CD4-positive, alpha-beta T cell treated with Interleukin-15 for 4 hours (primary cell): ENCODE measurements at places on chromosomes 4 and X.

GRCh38 chrX:72117636-72118210, 14.0 kb downstream of the RTL5 start:
- DNase-seq, result no peak

- DNase-seq, result no peak
These were observed 226.9 kb upstream of the MID1 start for GRCh38 chrX:10847333-10847732.

DNA sequence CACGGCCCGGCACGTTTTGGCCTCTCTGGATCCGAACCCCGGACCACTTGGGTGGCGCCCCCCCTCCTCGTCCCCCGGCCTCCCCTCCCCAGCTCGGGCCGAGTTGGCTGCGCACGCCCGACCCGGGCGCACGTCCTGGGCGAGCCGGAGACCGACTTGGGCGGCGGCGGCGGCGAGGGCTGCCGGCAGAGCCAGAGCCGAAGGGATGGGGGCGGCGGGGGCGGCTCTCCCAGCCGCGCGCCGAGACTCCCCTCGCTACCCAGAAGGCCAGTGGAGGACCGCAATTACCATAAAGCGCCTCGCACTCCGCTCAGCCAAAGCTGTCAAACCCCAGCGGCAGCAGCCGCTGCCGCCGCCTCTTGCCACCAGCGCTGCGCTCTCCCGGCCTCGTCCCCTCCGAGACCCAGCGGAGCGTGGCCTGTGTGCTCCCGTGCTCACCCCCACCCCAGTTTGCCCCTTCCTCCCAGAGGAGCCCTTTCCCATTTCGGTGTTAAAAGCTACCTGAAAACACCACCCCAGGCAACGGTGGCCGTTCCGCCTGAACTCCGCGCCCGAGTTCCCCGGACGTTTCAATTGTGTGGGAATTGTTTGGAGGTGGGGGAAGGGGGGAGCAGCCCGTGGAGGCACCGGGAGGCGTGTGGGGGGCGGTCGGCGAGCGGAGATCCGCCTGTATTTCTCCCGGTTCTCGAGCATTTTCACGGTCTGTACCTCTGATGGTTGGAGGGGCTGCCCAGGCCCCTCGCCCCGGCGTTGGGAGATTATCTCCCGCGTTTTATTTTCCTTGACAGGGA, 701 bp upstream of the BCOR start:
- peak; percentile 59 for DNase-seq

GRCh38 chr4:188160406-188160805, 21.2 kb downstream of the TRIML1 start:
- DNase-seq, result no peak

DNA sequence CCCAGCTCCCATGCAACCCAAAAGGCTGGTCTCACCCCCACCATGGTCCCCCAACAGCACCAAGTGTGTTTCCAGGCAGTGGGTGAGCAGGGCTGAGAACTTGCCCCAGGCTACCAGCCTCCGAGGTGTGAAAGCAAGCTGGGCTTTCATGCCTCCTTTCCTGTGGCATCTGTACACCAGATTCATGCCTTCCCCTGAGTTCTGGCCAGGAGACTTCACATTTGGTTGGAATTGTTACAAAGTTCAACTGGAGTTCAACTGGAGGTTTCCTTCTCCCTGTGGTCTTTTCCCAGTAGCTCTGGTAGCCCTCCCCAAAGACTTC, 77.6 kb upstream of the RAB40AL start:
- DNase-seq, result no peak

DNA sequence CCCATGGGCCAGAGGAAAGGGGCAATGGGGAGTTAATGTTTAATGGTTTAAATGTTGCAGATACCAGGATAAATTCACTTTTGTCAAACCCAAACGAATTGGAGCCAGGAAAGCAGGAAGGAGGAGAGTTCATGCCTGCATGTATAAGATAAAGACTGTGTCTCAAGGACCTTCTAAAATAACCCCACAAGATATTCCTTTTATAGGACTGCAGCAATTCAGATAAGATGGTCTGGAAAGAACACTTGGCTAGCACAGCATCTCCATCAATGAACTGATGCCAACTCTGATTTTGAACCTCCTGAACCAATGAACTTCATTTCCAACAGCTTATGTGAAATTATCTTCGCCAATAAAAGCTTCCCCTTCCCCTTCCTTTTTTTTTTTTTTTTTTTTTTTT, 31.3 kb upstream of the LONRF3 start:
- no peak for DNase-seq

DNA sequence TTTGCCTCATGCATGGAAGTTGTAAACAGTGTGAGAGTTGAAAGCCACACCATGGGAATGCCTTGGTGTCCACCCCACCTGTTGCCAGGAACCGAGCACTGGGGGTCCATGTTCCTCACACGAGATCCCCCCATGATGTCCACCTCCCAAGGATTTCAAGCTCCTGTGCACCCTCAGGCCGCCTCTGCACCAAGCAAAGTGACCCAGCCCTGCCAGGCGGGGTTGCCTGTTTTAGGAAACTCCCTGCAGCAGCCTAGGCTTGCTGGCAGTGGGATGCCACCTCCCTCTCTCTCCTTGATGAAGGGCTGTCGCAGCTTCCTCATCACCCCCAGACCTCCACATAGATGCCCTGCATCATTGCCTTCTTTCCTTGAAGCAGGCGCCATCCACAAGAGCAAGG, 82.8 kb downstream of the GPR143 start:
- DNase-seq, result no peak

DNA sequence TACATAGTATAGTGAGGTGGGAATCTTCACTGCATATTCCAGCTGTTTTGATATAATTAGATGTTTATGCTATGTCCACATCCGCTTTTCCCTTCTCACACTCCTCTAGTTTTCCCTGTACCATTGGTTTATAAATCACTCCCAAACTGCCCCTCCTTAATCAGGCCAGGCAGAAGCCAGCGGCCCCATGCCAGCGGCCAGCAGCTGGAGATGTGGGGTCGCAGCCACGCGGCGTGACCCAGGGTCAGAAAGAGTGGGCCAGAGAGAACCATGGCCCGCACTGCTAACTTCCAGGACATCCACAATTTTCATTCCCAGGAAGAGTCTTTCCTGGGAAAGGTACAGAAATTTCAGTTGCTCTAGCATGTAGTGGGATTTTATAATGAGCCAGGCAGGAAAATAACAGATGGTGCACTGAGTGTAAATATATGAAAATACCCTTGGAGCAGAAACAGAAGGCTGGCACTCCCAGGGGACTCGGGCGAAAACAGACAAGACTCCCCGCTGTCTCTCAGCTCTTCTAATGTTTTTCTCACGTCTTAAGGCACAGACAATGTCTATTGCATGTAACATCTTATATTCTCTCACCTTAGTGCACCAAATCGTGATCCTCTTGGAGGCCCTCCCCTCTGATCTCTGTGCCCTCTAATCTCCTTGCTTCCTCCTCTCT, 145.9 kb upstream of the ZFP42 start:
- no peak for DNase-seq

DNA sequence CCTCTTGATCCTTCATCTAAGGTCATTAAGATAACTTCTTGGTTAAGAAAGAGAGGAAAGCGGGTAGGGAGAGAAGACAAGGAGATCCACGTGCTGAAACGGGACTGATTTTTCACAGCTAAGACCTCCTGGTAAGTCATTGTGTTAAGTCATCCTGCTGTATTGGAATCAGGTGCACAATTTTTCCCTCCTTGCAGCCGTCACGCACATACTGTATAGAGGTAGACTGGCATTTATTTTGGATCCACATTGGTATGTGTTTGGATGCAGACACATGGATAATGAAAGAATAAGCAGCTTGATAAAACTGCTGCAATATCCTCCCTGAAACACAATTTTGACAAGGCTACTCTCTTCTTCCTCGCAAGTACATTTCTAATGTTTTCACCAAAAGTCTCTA, 60.1 kb upstream of the NAP1L5 start:
- DNase-seq, result no peak

DNA sequence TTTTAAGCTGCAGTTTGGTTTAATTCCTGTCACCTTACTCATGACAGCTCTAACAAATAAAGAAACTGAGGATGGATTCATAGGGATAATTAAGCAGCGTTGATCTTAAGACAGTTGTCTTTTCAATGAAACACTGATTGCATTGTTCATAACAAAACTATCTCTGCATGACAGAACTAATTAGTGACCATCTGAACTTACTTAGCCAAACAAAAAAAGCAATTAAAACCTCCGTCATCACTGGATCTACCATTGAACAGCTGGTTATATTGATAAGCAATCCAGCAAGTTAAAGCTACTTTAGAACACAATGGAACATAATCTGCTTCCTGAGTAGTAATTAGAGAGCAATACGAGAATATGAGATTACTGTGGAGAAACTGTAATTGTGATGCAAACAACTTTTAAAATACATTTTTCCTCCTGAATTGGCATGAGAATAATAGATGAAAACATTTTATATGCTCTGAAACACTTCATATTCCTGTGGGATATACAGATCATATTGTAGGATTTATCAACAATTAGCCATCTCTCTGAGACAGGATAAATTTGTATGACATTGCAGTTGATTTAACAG, 2576.8 kb downstream of the PCDH7 start:
- no peak for DNase-seq

- DNase-seq, result no peak
These were observed 57.2 kb downstream of the CPZ start for GRCh38 chr4:8649631-8650361.

GRCh38 chr4:184384810-184385557, 89.4 kb downstream of the IRF2 start:
- DNase-seq, result no peak

GRCh38 chr4:165711912-165712311, 161.1 kb upstream of the TLL1 start:
- DNase-seq, result no peak

DNA sequence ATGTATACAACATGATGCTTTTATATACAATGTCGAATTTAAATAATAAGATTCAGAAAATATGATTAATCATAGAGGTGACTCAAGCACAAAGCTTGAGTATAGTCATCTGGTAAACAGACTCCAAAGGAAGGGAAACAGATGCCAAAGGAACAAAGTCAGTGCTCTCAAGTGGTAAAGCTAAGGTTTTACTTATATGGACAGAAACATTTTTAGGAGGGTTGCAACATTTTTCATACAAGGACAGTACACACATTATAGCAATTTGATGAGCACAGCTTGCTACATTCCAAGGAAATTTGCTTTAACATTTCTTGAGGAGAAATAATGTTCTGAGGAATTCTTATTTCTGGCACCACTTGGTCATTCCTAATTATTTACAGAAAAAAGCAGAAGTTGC, 333.4 kb upstream of the AADAT start:
- no peak for DNase-seq

GRCh38 chrX:43456063-43456462, 200.0 kb upstream of the MAOA start:
- no peak for DNase-seq

DNA sequence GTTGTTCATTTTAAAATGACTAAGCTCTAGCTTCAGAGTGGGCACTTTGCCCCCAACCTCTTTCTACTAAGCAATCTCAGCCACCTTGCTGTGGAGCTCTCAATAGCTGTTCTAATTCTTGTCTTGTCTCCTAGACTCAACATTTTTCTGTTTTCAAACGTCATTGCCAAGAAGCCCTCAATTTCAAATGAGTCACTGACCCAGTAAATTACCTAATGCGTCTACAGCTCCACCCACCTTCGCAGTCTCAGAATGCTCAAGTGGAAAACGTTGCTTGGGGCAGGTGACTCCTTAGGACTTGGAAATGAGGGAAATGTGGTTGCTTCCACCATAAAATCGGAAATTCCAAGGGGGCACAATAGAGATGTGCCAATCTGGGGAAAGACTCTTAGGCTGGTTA, 59.0 kb downstream of the ING2 start:
- no peak for DNase-seq

DNA sequence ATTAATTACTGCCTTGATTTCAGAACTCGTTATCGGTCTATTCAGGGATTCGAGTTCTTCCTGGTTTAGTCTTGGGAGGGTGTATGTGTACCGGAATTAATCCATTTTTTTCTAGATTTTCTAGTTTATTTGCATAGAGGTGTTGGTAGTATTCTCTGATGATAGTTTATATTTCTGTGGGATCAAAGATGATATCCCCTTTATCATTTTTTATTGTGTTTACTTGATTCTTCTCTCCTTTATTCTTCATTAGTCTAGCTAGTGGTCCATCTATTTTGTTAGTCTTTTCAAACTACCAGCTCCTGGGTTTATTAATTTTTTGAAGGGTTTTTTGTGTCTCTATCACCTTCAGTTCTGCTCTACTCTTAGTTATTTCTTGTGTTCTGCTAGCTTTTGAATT, 32.1 kb downstream of the CDX4 start:
- DNase-seq, result no peak

DNA sequence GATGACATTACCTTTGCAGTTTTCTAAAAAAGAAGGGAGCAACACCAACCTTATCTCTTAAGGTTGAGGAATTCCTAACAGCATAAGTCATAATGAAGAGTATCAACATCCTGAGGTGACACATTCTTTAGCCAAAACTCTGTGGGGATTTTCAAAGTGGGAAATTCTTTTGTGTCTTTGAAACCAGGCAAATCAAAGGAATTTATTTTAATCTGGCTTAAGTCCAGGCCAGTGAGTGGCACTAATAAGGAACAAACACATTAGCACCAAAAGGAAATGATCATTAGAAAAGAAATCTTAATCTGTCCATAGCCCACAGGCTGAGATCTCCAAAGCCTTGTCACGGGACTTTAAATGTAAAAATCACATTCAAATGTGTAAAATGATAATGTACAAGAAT, 110.1 kb downstream of the LARP7 start:
- no peak for DNase-seq

- no peak for DNase-seq
These were observed 90.3 kb upstream of the CAMK2D start for GRCh38 chr4:113851816-113852215.

DNA sequence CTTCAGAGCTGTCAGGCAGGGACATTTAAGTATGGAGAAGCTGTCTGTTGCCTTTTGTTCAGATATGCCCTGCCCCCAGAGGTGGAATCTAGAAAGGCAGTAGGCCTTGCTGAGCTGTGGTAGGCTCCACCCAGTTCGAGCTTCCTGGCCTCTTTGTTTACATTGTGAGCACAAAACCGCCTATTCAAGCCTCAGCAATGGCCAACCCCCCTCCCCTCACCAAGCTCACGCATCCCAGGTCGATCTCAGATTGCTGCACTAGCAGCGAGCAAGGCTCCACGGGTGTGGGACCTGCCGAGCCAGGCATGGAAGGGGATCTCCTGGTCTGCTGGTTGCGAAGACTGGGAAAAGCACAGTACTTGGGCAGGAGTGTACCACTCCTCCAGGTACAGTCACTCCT, 59.3 kb downstream of the ZNF674 start:
- DNase-seq, result peak; percentile 0

- DNase-seq, result no peak
These were observed 183.8 kb upstream of the NUDT10 start for GRCh38 chrX:51148848-51149247.

GRCh38 chr4:61273233-61273632, 73.1 kb downstream of the ADGRL3 start:
- no peak for DNase-seq

GRCh38 chr4:6963139-6963611, 53.5 kb downstream of the TBC1D14 start:
- no peak for DNase-seq

GRCh38 chr4:16125571-16126445, 42.0 kb upstream of the PROM1 start:
- DNase-seq, result no peak
